ENCODE measurements at places on chromosomes 5 and 9. TPM values are rescaled to one million over a fixed set of nuclear protein-coding genes. Genes with fewer than 3 reads are reported as not detected.
A peak's percentile ranks its signal among the peaks of the same experiment; 100 is the strongest.

The PGM5 gene
- total RNA-seq, result not detected

The PCDHGB4 gene
- total RNA-seq, result 0.20 TPM

The FGF1 gene
- not detected for total RNA-seq

The KIF4B gene
- not detected for total RNA-seq

GRCh38 chr5:119390404-119390803, 34.6 kb downstream of the TNFAIP8 start:
- DNase-seq, result no peak

DNA sequence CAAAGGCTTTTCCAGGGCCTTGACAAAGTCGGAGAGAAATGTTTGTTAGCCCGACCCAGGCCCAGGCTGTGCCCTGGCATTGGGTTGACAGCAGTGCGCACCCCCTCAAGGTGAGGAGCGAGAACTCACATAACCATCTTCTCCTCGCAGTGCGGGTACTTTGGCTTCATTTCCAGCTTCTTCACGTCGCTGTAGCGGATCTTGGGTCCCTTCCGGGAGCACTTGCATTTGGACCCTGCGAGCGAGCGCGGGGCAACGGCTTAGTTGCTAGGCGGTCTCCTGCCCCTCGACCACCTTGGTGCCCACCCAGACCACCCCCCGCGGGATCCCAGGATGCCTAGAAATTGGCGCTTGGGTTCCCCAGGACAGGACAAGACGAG, 496 bp downstream of the CXCL14 start:
- no peak for DNase-seq

GRCh38 chr5:131758520-131758900, 38.3 kb downstream of the FNIP1 start:
- no peak for DNase-seq

GRCh38 chr9:110148384-110148783, 59.6 kb downstream of the C9orf152 start:
- DNase-seq, result no peak

- DNase-seq, result peak; percentile 56
Measured at GRCh38 chr5:119343766-119344165, 12.1 kb upstream of the TNFAIP8 start.

DNA sequence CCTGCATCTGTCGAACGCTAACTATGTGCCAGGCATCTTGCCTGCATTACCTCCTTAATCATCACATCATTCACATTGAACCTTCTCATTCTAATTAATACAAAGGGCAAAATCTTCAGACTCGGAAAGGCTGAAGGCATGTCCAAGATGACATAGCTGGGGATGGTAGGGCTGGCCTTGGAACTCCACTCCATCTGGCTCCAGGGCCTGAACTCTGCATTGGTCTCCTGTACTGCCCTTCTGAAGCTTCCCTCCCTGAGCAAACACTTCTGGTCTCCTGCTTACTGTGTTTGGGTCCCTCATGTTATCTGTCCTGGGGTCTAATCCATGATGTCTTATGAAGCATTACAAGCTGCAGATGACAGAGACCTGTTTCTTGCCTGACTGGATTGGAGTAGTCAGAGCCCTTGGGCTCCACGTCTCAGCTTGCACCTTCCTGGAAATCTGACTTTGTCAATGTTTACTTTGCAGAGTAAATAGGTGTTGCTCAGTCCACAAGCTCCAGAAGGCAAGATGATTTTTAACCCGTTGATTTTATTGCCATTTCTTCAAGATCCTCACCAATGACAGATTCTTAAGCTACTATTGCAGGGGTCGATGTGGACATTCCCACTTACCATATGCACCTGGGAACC, 106.1 kb downstream of the GALNT10 start:
- no peak for DNase-seq

- no peak for DNase-seq
Measured at GRCh38 chr9:42275141-42275540, 91.7 kb downstream of the SPATA31A6 start.

DNA sequence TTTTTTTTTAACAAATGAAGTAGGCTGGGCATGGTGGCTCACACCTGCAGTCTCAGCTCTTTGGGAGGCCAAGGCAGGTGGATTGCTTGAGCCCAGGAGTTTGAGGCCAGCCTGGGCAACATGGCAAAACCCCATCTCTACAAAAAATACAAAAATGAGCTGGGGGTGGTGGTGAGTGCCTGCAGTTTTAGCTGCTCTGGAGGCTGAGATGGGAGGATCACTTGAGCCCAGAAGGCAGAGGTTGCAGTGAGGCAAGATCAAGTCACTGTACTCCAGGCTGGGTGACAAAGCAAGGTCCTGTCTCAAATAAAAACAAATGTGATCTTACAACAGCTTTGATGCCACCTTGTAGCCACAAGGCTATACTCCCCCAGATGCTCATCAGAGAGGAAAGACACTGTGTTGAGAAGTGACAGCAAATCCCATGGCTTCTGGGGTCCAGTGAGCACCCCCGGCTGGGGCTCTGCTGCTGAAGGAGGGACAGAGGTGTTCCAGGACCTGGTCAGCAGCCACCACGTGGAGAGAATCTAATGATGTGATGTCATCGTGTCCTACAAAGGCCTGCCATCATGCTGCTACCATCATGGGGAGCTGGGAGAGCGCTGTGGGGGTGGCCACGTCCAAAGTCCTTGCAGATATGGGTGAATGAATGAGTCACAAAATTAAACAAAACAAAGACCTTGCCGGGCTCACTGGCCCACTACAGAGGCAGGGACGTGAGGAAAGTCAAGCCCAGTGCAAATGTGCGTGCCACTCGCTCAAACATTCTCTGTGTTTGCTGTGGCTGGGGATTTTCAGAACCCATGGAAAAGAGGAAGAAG, 60.7 kb downstream of the PRRT1B start:
- DNase-seq, result no peak

DNA sequence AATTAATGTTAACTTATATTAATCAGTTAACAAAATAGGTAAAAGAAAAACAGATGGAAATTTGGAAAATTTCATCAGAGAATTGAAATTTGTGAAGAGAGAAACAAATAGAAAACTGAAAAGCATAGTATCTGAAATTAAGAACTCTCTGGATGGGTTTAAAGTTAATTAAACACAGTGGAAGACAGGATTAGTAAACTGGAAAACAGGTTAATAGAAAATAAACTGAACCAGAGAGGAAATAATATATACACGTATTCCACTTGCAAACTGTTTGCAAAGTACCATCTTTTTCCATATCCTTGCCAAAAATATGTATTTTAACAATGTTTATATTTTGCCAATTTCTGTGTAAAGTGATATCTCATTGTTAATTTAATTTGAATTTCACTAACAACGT, 257.5 kb downstream of the CD180 start:
- DNase-seq, result no peak

- no peak for DNase-seq
Measured at GRCh38 chr9:135797507-135798262, 95.7 kb downstream of the KCNT1 start.

DNA sequence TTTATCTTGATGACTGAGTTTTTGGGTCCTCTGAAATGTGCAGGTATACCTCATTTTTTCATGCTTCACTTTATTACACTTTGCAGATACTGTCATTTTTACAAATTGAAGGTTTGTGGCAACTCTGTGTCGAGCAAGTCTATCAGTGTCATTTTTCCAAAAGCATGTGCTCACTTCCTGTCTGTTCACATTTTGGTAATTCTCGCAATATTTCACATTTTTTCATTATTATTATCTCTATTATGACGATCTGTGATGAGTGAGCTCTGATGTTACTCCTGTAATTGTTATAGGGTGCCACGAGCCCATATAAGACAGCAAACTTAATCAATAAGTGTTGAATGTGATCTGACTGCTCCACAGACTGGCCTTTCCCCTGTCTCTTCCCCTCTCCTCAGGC, 73.4 kb upstream of the FBXW11 start:
- no peak for DNase-seq

GRCh38 chr5:54040804-54041203, 269.6 kb downstream of the ARL15 start:
- DNase-seq, result no peak

- no peak for DNase-seq
Measured at GRCh38 chr5:4765411-4765810, 374.7 kb upstream of the ADAMTS16 start.

- no peak for DNase-seq
Measured at GRCh38 chr5:19855031-19855430, 133.0 kb downstream of the CDH18 start.

GRCh38 chr9:131747352-131747751, 7.5 kb upstream of the RAPGEF1 start:
- DNase-seq, result peak; percentile 19

- DNase-seq, result no peak
Measured at GRCh38 chr5:68370196-68370595, 154.6 kb downstream of the PIK3R1 start.

GRCh38 chr9:126857261-126857960, 3.0 kb upstream of the ZBTB34 start:
- DNase-seq, result no peak

DNA sequence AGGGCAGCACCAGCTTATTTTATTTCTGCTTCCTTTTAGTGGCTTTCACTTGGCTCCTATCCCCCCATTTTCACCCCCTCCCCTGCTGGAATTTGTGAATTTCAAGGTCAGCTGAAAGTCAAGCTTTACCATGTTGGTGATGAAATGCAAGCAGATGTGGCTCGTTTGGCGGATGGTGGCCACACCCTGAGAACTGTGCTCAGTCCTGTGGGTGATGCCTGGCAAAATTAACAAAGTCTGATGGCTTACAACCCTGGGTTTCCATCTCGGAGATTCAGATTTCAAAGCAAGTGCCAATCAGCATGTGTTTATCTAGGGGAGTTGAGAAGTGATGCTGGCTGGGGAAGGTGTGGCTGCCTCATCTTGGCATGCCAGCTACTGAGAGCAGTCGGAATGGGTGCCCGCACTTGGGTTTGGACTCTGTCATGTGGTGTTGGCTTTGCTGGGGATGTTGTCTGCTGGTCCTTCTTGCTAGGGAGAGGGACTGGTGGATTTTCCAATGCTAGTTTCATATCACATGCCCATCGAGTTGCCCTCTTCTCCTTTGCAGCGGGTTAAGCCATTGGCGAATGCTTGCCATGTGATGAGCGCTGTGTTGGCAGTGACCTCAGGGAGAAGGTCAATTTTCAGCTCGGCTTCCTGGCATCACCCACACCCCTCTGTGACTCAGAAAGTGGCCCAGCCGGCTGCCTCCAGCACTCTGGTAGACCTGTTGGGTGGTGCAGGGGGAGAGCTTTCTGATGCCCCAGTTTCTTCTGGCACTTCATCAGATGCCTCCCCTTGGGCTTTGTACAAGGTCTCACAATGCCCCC, 77.0 kb upstream of the PITX1 start:
- no peak for DNase-seq

DNA sequence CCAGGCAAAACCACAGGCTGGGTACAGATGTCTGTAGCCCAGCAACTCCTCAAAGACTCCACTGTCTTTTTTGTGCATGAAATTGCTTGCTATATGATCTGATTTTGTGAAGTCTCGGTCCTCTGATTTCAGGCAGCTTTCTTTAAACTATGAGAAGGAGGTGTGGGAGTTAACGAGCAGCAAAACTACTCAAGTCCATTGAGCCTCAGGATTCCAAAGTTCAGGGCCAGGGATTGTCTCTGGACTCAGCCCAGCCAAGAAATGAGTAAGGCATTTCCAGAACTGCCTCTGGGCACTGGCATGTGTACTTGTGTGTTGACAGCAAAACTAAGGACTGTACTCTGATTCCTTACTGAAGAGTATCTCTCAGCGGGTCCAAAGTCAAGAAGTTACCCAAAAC, 53.4 kb upstream of the GLIS3 start:
- no peak for DNase-seq
